ENCODE measurements at places on chromosomes 3 and 15.
A peak's percentile ranks its signal among the peaks of the same experiment; 100 is the strongest.

DNA sequence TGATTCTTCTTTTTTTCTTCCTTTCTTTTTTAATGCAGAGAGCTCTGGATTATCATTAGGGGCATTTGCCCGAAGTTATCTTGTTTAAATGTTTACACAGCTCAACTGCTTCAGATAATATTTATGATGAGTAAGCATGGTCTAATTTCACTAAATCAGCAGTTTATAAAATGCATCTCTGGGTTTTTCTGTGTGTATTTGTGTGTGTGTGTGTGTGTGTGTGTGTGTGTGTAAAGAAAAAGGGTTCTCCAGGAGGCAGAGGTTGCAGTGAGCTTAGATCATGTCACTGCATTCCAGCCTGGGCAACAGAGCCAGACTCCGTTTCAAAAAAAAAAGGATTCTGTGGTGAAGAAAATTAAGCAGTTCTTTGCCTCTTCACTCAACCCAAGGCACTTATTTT lies 25.9 kb upstream of the TNFSF10 start:
- DNase-seq: no peak

DNA sequence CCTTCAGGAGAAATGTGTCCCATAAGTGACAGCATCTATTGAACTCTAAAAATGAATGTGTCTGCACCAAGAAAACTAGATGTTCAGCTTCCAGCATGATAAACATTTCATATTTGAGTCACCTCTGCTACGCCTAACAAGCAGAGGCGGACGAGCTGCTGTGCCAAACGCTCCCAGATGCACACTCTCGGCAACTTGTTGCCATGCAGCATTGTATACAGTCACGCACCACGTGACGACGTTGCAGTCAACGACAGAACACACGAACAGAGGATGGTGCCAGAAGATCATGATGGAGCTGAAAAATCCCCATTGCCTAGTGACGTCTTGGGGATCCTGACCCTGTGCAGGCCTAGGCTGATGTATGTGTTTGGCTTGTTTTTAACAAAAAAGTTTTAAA lies 137.5 kb downstream of the XXYLT1 start:
- DNase-seq: peak; percentile 35

DNA sequence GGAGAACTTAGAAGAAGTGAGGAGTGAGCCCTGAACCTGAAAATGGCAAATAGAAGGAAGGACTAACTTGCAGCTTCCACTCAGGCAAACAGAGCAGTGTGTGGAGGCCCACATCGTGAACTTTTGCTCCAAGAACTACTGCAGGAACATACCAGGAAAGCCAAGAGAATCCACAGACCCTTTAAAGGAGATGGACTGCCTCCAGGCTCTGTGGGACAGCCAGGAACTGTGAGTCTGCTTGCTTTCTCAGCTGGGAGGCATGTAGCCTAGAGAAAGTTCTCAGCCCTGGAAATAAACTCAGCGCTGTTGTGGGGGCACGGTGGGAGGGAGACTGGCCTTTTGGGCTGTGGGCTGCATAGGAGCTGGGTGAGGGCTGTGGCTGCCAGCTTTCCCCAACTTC lies 93.0 kb downstream of the SNRK start:
- DNase-seq: no peak

DNA sequence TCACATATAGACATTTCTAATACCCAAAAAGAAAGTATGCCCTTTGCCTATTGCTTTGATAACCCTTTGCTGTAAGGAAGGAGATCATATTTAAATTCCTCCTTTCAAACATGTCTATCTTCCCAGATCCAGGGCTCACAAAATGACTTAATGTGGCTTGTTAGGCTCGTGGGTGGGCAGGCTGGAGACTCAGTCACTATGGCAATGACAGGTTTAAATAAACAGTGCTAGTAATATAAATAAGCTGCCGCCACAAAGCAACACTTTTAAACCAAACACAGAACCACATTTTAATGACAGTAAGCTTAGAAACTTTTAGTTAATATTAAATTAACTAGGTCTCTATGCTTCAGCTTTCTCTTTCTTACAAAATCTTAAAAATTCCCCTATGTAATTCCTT lies 616.0 kb upstream of the NAALADL2 start:
- no peak for DNase-seq

DNA sequence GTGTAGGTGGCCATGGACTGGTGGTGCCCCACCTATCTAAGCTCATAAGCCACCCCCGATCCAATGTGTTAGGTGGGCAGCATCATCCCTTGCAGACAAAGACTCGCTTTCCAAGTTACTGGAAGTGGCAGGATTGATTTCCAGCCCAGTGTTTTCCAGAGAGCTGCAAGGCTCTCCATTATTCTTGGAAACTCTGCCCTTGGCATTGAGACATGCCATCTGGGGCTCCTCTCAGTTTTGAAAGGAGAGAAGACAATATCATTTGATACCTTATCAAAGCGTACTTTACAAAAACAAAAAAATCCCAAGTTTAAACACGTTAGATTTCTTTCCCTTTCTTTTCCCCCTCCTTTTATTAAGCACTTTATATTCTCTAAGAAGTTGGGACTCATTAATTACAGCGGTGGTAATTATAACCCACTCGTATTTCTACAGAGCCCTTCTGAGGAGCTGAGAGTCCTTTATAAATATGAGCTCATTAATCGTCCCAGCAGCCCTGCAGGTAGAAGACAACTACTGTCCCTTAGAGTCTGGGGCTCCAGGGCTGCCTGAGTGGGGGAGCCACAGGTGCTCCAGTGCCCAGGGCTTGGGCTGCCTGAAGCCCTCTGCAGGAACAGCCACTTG lies 226.1 kb downstream of the TLE3 start:
- DNase-seq: no peak

GRCh38 chr3:192207239-192207638 lies 520.1 kb downstream of the FGF12 start:
- DNase-seq: no peak

DNA sequence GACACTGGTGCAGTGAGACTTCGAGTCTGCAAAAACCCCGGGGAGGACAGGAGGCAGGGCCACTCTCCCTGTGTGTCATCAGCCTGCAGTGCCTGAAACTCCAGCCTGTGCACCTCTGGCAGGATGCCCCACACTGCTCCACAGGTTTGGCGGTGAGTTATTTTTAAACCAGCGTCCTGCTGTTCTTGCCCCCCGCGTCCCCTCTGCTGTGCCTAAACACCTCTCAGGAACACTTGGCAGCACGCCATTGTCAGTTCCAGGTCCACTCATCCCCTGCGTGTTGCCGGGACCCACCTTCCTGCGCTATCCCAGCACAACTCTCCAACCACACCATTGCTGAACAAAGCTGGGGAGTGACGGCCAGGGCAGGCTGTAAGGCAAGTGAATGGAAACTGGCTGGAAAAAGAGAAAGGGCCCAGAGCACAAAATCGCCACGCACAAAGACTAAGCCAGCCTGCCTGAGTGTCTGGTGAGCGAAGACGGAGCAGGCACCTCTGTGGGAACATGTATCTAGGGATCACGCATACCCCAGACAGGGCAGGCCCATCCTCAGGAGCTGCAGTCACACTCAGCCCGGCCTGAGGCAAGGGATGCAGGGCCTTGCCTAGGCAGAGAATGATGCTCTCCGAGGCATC lies 3.1 kb upstream of the PLA2G4F start:
- no peak for DNase-seq

- peak; percentile 37 for DNase-seq
Observed at GRCh38 chr3:10192953-10193691, 28.4 kb downstream of the IRAK2 start.

- DNase-seq: no peak
Observed at GRCh38 chr15:45790325-45790943, 155.6 kb downstream of the SQOR start.

DNA sequence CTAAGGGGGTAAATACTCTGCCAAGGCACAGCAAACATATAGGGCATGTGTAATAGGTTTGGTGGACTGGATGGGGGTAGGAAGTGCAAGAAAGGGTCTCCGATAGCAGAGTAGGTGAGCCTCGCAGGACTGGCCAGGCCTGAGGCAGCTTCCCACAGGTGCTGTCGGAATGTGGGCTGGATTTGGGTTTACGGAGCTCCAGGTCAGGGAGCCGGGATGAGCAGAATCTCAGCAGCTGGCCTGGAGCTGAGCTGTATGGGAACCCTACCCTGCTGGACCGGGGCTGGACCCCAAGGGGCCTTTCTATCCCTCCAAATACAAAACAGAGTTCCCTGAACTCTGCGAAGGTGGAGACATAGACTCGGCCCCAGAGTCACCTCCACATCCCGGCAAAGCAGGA lies 15.0 kb downstream of the KLF15 start:
- DNase-seq: no peak

DNA sequence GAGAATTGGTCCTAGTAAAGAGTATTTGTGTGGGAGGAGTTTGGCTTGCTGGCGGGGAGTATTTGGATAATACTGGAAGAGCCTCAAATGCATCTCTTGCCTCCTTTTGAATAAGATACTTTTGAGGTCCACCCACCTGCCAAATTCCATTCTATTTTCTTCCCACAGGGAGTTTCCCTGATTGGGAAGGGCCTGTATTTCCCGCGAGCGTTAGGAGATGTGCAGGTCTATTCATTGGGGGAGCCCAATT lies 406 bp upstream of the RASA2 start:
- no peak for DNase-seq

GRCh38 chr3:51401735-51402134 lies 10.7 kb downstream of the RBM15B start:
- DNase-seq: no peak

- no peak for DNase-seq
Observed at GRCh38 chr15:59570315-59570714, 41.3 kb upstream of the GCNT3 start.

Data from stimulated activated CD4-positive, alpha-beta T cell treated with anti-CD3 and anti-CD28 coated beads, TNF-alpha, amount 100 ng/mL, for 24 hours (primary cell).